ENCODE measurements at places on chromosomes 3 and 15. TPM values are rescaled to one million over a fixed set of nuclear protein-coding genes. Genes with fewer than 3 reads are reported as not detected.

The BBX gene
- total RNA-seq: 31.3 TPM

DNA sequence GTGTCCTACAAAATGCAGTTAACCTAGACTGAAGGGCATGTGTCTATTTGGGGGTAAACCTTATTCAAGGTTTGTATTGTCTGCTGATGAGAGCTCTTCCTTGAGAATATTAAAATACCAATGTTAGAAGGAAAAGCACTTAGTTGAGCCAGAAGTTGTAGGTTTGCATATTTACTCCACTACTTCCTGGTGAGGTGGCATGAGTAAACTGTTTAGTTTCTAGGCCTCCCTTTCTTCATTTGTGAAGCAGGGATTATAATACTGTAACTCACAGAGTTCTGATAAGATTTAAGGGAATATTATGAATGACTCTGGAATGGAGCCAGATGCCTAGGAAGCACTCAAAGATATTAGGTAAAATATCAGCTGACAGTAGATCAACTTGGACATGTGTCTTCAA, 46.7 kb downstream of the CD200R1L start:
- H3K36me3 ChIP-seq: no peaks in the 10 kb centered on the region
- H3K27ac ChIP-seq: no peak overlapping the region
- H3K4me1 ChIP-seq: no peaks in the 10 kb centered on the region
- H3K4me3 ChIP-seq: no peak overlapping the region

- H3K4me3 ChIP-seq: no peak overlapping the region
- DNase-seq: no peak
- H3K4me1 ChIP-seq: no peaks in the 10 kb centered on the region
- no peak overlapping the region for H3K27ac ChIP-seq
These were observed 127.0 kb downstream of the MBNL1 start for GRCh38 chr3:152395764-152396163.

The CTXN2 gene
- not detected for total RNA-seq

DNA sequence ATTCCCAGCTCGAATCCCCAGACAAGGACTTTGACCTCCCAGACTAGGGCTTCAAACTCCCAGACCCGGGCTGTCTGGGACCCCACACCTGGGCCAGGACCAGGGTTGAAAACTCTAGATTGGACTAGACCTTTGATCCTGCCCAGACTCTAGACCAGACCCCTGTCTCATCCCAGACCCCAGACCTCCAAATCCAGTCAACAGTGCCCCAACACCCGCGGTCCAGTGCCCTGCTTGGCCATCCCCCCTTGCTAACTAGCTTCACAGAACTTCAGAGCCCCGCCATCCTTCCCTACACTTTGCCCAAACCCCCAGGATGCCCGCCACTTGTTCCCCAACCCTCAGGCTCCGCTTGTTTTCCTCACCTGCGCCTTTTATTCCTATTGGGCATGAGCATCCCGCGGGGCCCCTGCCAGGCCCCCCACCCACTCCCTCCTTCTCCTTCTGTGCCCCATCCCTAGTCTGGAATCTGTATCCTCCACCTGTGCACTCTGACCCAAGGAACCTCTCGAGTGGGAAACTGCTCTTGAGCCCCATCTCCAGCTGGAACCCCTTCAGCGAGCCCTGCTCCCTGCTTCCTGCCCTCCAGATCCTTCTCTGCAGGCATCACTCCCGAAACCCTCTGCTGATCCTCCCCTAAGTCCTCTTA, 604 bp downstream of the GNAI2 start:
- peak overlapping the region; percentile 92 for H3K27ac ChIP-seq
- peaks cover 27% of the 10 kb centered on the region for H3K36me3 ChIP-seq
- no peak for DNase-seq
- no peaks in the 10 kb centered on the region for H3K27me3 ChIP-seq
- H3K4me3 ChIP-seq: peak overlapping the region; percentile 99

The SI gene
- total RNA-seq: 0.05 TPM

DNA sequence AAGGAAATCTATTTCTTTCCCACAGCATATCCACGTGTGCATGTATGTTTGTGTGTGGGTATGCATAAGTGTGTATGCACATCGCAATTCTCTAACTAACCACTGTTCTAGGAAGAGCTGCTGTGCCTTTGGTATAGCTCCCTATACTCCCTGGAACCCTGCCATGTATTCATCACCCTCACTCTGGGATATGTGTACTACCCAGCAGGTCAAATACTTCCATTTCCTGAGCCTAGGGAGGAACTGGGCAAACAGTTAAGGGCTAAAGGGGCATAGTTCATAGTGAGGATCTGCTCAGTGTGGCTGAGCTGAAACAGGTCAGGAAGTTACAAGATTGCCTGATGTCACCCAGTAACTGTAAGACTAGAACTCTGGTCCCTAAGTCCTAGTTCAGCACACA, 260.4 kb downstream of the RPLP1 start:
- H3K4me3 ChIP-seq: no peak overlapping the region
- H3K27me3 ChIP-seq: no peaks in the 10 kb centered on the region
- no peak for DNase-seq
- H3K4me1 ChIP-seq: no peaks in the 10 kb centered on the region
- H3K27ac ChIP-seq: peak overlapping the region; percentile 36
- H3K36me3 ChIP-seq: no peaks in the 10 kb centered on the region

The NANOGP8 gene
- not detected for total RNA-seq

DNA sequence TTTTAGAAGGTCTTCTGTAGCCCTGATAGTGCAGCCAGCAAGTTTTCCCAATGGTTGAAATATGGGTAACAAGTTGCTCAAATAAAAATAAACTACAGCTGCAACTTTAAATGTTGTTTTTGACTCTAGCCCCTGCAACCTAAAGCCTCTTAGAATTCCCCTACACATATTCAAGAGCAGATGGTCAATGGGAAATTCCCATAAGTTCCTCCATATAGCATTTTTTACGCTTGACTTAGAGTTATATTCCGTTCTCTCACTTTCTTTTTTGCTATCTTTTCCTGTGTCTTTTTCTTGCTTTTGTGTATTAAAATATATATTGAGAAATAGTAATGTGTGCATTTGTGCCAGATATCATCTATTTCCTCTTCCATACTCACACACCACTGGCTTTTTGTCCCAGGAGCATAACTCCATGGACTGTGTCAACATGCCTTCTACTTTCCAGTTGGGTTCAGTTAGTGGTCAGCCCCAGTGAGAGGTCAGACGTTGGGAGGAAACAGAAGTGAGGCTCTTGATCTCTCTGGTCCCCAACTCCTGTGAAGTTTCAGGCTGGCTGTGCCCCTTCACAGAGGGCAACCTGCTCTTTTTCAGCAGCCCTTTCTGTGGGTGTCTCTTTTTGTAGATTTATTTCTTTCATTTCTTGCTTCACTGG, 63.3 kb upstream of the TP63 start:
- DNase-seq: no peak
- no peaks in the 10 kb centered on the region for H3K27me3 ChIP-seq
- no peaks in the 10 kb centered on the region for H3K4me1 ChIP-seq

GRCh38 chr15:90291679-90292356, 26.3 kb downstream of the NGRN start:
- H3K4me1 ChIP-seq: peaks cover 13% of the 10 kb centered on the region
- H3K27me3 ChIP-seq: no peaks in the 10 kb centered on the region
- H3K4me3 ChIP-seq: no peak overlapping the region

DNA sequence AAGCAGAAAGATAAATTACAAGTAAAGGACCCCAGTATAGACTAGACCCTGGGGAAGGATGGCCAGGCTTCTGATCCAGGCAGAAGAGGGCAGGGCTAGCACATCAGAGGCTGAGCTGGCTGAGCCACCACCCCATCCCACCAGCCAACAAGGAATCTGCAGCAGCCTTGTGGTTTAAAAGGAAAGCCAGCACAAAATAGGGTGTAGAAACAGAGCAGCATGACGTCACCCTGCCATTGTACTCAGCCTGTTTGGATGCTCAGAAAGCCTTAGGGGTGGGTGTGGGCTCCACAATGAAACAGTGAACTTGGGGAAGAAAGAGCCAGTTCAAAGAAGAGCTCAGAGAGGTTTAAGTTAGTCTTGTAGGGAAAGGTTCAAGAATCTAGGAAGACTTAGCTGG, 28.2 kb downstream of the DUOX1 start:
- no peak overlapping the region for H3K27ac ChIP-seq
- no peaks in the 10 kb centered on the region for H3K36me3 ChIP-seq
- no peaks in the 10 kb centered on the region for H3K4me1 ChIP-seq
- no peak overlapping the region for H3K4me3 ChIP-seq
- DNase-seq: no peak

DNA sequence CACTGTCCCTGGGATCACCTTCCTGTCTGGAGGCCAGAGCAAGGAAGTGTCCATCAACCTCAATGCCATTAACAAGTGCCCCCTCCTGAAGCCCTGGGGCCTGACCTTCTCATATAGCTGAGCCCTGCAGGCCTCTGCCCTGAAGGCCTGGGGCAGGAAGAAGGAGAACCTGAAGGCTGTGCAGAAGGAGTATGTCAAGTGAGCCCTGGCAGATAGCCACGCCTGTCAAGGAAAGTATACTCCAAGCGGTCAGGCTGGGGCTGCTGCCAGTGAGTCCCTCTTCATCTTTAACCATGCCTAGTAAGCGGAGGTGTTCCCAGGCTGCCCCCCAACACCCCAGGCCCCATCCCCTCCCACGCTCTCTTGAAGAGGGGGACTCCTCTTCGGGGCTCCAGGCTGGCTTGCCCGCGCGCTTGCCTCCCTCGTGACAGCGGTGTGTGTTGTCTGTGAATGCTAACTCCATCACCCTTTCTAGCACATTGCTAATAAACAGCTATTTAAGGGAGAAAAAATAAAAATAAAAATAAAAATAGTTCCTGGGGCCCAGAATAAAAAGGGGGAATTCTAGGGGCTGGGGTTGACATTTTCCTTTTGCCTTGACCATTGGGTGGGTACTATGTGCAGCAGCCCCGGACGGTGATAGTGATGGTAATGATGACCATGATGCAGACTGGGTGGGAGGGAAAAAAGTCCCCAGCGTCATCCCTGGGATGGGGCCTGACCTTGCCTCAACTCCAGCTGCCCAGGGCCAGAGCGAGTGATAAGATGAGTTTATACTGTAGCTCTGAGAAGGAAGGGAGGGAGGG, 3.3 kb upstream of the ALAS1 start:
- no peak overlapping the region for H3K4me3 ChIP-seq
- peaks cover 31% of the 10 kb centered on the region for H3K4me1 ChIP-seq
- H3K36me3 ChIP-seq: no peaks in the 10 kb centered on the region
- no peaks in the 10 kb centered on the region for H3K27me3 ChIP-seq
- DNase-seq: no peak

GRCh38 chr3:116469546-116469945, 24.3 kb upstream of the LSAMP start:
- no peaks in the 10 kb centered on the region for H3K36me3 ChIP-seq
- no peak overlapping the region for H3K4me3 ChIP-seq

- DNase-seq: no peak
- no peaks in the 10 kb centered on the region for H3K27me3 ChIP-seq
- no peak overlapping the region for H3K27ac ChIP-seq
- H3K36me3 ChIP-seq: no peaks in the 10 kb centered on the region
These were observed 662.3 kb downstream of the MAGI1 start for GRCh38 chr3:65376426-65376825.

The SAMMSON gene
- total RNA-seq: under 0.01 TPM

- H3K27ac ChIP-seq: no peak overlapping the region
- H3K4me1 ChIP-seq: no peaks in the 10 kb centered on the region
- DNase-seq: no peak
- H3K27me3 ChIP-seq: no peaks in the 10 kb centered on the region
These were observed 99.2 kb upstream of the MLF1 start for GRCh38 chr3:158471639-158472294.

The CAV3 gene
- total RNA-seq: 0.38 TPM

- no peaks in the 10 kb centered on the region for H3K36me3 ChIP-seq
- no peak overlapping the region for H3K4me3 ChIP-seq
- no peaks in the 10 kb centered on the region for H3K4me1 ChIP-seq
- H3K27ac ChIP-seq: no peak overlapping the region
- DNase-seq: no peak
These were observed 3.2 kb upstream of the ILDR1 start for GRCh38 chr3:122025296-122025695.

- H3K27ac ChIP-seq: no peak overlapping the region
- no peaks in the 10 kb centered on the region for H3K4me1 ChIP-seq
- H3K36me3 ChIP-seq: no peaks in the 10 kb centered on the region
- DNase-seq: no peak
- no peak overlapping the region for H3K4me3 ChIP-seq
- H3K27me3 ChIP-seq: no peaks in the 10 kb centered on the region
These were observed 37.3 kb downstream of the EHHADH start for GRCh38 chr3:185216607-185216958.

GRCh38 chr15:60584355-60584998, 105.5 kb upstream of the ICE2 start:
- no peaks in the 10 kb centered on the region for H3K27me3 ChIP-seq
- H3K27ac ChIP-seq: peak overlapping the region; percentile 85
- no peak overlapping the region for H3K4me3 ChIP-seq
- H3K36me3 ChIP-seq: no peaks in the 10 kb centered on the region
- H3K4me1 ChIP-seq: peaks cover 40% of the 10 kb centered on the region

DNA sequence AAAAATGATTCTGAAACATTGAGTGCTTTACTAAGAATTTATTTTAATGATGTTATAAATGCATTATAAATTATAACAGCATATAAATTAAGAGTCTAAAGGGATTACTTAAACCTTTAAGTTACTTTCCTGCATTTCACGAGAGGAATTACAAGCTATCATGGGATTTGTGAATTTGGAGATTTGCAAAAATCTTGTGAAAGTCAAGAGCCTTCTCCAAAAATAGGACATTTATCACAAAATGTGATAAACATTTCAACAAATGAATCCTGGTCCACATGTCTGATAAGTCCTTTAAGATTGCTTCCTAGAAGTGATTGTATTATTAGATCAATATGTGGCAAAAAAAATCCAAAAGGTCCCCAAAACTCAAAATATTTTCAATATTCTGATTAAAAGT, 154.5 kb downstream of the ATP8B4 start:
- no peak for DNase-seq
- H3K4me3 ChIP-seq: no peak overlapping the region
- no peaks in the 10 kb centered on the region for H3K27me3 ChIP-seq
- no peaks in the 10 kb centered on the region for H3K4me1 ChIP-seq

The ACOX2 gene
- 4.7 TPM for total RNA-seq

GRCh38 chr3:13165576-13165975, 92.3 kb upstream of the IQSEC1 start:
- no peak for DNase-seq
- H3K36me3 ChIP-seq: no peaks in the 10 kb centered on the region
- H3K4me1 ChIP-seq: no peaks in the 10 kb centered on the region
- H3K27me3 ChIP-seq: no peaks in the 10 kb centered on the region

- H3K36me3 ChIP-seq: no peaks in the 10 kb centered on the region
- H3K27ac ChIP-seq: no peak overlapping the region
- no peak for DNase-seq
- no peaks in the 10 kb centered on the region for H3K4me1 ChIP-seq
- H3K4me3 ChIP-seq: no peak overlapping the region
- no peaks in the 10 kb centered on the region for H3K27me3 ChIP-seq
These were observed 117.4 kb downstream of the TIGIT start for GRCh38 chr3:114411190-114411668.

The OIP5 gene
- total RNA-seq: 19.5 TPM

GRCh38 chr3:190863119-190863465, 598 bp upstream of the GMNC start:
- no peaks in the 10 kb centered on the region for H3K4me1 ChIP-seq
- no peak overlapping the region for H3K27ac ChIP-seq
- H3K4me3 ChIP-seq: no peak overlapping the region

The CCDC54 gene
- not detected for total RNA-seq

Data from thymus (tissue), 14 donors.